ENCODE measurements at places on chromosomes 6 and 20.
A peak's percentile ranks its signal among the peaks of the same experiment; 100 is the strongest.

DNA sequence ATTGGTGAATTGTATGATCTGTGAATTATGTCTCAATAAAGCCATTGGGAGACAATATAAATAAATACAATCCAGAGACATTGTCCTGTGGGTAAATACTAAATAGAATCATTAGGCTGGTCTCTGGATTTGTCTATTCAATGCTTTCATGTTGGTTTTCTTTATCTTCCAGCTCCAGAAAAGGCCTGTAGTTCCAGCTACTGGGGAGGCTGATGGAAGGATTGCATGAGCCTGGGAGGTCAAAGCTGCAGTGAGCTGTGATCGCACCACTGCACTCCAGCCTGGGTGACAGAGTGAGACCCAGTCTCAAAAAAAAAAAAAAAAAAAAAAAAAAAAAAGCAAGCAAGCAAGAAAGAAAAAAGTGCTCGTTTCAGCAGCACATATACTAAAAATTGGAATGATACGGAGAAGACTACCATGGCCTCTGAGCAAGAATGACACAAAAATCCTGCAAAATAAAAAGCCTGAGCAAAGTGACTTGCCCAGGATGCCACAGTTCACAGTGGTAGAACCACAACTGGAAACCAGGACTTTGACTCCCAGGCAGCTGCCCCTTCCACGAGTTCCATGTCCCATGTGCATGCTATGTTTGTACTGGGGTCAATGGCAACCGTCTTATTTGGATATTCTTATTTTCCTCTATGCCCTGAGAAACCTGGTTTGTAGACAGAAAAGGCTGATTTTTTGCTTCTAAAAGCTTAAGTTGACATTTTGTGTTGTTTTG, 33.6 kb upstream of the GMPR start:
- no peak for DNase-seq

- DNase-seq = peak; percentile 88
Measured at GRCh38 chr6:27684264-27685211, 211.6 kb upstream of the ZNF184 start.

GRCh38 chr6:63214816-63215215, 3.5 kb downstream of the FKBP1C start:
- DNase-seq = no peak

DNA sequence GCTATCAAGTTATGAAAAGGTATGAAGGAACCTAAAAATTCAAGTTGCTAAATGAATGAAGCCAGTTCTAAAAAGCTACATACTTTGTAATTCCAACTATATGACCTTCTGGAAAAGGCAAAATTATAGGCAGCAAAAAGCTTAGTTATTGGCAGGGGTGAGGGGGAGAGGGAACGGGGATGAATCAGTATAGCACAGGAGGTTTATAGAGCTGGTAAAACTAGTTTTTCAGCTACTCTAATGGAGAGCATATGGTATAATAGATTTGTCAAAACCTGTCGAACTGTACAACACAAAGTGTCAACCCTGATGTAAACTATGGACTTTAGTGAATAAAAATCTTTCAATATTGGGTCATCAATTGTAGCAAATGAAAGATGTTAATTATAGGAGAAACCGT, 18.7 kb downstream of the MANEA start:
- DNase-seq = no peak

GRCh38 chr20:61544910-61545889, 293.1 kb downstream of the CDH4 start:
- DNase-seq = no peak

GRCh38 chr20:5195655-5196054, 68.8 kb downstream of the CDS2 start:
- peak; percentile 27 for DNase-seq

DNA sequence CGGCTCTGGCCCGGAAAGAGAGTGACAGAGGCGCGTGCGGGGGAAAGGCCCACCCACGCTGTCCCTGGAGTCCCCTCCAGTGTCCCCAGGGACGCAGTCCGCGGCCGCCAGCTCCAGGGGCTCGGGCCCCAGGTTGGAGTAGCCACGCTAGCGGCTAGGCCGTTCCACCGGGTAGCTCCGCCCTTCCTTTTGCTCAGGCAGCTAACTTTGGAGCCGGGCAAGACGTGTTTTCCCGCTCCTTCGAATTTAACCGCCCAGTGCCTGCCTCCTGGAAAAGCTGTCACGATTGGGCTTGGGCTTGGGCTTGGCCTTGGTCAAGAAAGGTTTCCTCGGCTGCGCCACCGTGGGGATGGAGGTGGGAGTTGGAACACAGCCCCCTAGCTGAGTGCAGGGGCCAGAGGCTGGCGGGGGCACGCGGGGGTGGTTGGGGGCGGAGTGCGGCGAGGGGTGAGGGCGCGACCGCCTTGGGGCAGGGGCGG, 4.7 kb downstream of the LINC00237 start:
- no peak for DNase-seq
